ENCODE measurements at places on chromosomes 2 and 18.

DNA sequence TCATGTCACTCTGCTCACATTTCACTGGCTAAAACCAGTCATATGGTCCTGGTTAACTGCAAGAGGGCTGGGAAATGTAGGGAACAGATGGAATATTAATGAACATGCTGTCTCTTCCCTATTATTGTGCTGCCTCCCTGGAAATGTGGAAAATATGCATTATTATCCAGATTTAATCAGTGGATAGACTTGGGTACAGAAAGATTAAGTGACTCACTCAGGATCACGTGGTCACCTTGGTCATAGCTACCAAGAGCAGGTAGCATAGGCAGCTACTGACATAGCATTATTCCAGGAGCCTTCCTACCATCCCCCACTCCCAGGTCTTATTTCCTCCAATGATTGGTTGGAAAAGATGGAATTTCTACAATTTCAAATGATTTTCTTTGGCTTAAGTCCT, 141.1 kb downstream of the HRH4 start:
- H3K27me3 ChIP-seq, result no peaks in the 10 kb centered on the region
- H3K27ac ChIP-seq, result no peak overlapping the region
- H3K4me1 ChIP-seq, result no peaks in the 10 kb centered on the region
- no peaks in the 10 kb centered on the region for H3K36me3 ChIP-seq

DNA sequence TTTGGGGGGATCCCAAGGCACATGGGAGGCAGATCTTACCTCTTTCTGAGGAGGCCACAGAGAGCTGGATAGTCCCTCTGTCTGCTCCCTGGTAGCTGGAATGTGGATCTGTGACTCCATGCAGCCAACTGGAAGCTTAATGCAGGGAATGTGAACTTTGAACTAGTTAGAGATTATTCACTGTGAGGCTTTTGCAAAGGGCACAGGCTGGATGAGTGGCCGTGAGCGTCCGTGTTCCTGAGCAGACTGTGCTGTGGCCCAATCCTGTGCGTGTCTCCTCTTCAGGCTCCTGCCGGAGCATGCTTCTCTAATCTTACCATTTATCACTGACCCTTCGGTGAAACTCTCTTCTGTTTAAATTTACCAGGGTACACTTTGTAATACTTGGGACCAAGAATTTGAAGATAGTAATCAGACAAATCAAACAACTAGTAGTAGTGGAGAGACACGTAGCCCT, 187.6 kb downstream of the PTPRM start:
- no peaks in the 10 kb centered on the region for H3K36me3 ChIP-seq
- H3K4me3 ChIP-seq, result no peak overlapping the region
- H3K4me1 ChIP-seq, result peaks cover 88% of the 10 kb centered on the region
- DNase-seq, result peak; percentile 56
- peak overlapping the region; percentile 16 for H3K27ac ChIP-seq
- H3K27me3 ChIP-seq, result no peaks in the 10 kb centered on the region

- no peak overlapping the region for H3K4me3 ChIP-seq
- no peaks in the 10 kb centered on the region for H3K27me3 ChIP-seq
- H3K27ac ChIP-seq, result no peak overlapping the region
- H3K4me1 ChIP-seq, result no peaks in the 10 kb centered on the region
- no peaks in the 10 kb centered on the region for H3K36me3 ChIP-seq
- no peak for DNase-seq
Measured at GRCh38 chr2:52810460-52810859, 957.1 kb upstream of the CHAC2 start.

DNA sequence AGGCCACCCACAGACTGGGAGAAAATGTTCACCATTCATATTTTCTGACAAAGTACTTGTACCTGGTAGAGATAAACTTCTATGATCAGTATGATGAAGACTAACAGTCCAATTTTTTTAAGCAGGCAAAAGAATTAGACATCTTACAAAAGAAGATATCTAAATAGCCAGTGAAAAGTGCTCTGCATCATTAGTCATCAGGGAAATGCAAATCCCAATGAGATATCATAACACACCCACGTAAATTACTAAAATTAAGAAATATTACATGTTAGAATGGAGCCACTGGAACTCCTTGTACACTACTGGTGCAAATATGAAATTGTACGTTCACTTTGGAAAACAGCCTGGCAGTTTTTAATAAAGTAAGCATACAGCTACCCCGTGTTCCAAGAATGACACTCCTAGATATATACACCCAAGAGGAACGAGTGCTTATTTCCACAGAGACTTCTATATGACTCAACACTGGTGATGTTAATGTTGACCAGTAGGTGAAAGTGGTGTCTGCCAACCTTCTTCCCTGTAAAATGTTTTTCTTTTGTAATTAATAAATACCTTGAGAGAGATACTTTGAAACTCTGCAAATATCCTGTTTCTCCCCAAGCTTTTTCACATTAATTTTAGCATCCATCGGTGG, 80.3 kb downstream of the NPAS2 start:
- H3K27ac ChIP-seq, result no peak overlapping the region
- no peak for DNase-seq
- H3K27me3 ChIP-seq, result no peaks in the 10 kb centered on the region
- H3K4me3 ChIP-seq, result no peak overlapping the region
- peaks cover 18% of the 10 kb centered on the region for H3K4me1 ChIP-seq

DNA sequence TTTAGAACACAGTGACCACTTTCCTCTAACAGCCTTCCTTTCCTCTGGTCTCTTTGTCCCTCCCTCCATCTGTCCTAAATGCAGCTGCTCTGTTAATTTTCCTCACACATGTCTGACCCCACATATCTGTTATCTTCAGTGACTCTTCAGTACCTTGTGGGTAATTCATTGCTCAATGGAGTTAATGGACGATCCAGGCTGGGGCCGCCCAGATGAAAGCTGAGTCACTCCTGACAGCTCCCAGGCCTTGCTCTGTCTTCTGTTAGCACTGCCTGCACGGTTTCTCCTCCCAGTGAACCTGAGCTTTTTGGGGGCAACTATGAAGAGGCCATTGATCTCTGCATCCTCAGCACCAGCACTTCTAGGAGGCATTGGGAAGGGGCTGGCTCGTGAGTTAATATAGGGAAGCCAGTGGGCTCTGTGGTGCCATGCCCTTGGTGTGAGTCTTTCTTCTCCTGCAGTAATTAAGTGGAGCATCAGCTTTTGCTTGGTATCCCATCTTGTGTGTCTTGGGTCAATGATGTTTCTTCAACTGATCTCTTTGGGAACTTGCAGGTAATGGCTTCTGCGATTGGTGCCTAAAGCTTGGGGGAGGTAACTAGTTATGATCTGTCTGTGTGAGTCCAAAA, 67.3 kb downstream of the SNORC start:
- no peaks in the 10 kb centered on the region for H3K4me1 ChIP-seq
- no peaks in the 10 kb centered on the region for H3K36me3 ChIP-seq
- no peak overlapping the region for H3K27ac ChIP-seq
- no peak overlapping the region for H3K4me3 ChIP-seq
- H3K27me3 ChIP-seq, result no peaks in the 10 kb centered on the region

DNA sequence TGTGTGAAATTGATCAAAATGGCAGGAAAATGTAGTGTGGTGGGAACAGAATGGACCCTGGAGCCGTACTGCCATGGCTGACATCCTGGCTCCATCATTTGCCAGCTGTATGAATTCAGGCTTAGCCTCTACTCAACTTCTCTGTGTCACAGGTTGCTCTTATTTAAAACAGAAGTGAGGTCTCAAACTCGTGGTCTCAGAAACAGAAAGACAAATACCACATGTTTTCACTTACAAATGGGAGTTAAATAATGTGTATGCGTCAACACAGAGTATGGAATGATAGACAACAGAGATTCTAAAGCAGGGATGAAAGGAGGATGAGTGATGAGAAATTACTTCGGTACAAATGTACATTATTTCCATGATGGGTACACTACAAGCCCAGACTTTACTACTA, 227.4 kb downstream of the DCC start:
- no peak for DNase-seq
- H3K4me3 ChIP-seq, result no peak overlapping the region

DNA sequence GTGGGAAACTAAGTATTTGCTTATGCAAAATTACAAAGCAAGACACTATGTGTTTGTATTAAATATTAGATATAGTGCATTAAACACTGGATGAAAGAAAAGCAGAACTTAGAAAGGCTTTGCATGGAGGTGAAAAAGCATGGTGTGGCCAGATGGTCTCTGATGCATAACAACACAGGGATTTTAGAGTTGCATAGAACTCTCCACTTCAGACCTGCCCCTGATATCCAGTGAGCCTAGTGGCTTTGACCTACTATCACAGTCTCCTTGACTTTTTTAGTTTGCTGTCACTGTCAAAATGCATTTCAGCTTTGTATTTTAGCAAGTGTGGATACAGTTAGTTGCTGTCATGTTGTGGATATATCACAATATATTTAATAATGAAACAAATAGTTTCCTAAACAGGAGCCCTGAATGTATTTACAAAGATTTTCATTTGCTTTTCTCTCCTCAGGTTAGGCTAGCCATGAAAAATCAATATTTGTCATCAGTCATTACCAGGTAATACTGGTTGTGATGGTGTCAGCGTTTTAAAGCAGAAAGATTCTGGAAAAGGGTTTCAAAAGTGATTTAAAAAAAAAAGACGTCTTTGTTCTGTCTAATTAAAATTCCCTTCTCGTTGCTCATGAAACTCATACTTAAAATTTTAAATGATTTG, 5.2 kb downstream of the CSRNP3 start:
- no peaks in the 10 kb centered on the region for H3K36me3 ChIP-seq
- no peak overlapping the region for H3K4me3 ChIP-seq
- H3K27me3 ChIP-seq, result no peaks in the 10 kb centered on the region
- no peak overlapping the region for H3K27ac ChIP-seq
- DNase-seq, result no peak
- peaks cover 6% of the 10 kb centered on the region for H3K4me1 ChIP-seq

DNA sequence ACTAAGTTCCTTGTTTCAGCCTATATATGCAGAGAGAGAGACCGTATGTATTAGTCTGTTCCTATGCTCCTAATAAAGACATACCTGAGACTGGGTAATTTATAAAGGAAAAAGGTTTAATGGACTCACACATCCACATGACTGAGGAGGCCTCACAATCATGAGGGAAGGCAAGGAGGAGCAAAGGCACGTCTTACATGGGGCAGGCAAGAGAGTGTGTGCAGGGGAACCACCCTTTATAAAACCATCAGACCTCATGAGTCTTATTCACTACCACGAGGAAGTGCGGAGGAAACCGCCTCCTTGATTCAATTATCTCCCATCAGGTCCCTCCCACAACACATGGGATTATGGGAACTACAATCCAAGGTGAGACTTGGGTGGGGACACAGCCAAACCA, 73.8 kb downstream of the TMEM18 start:
- no peak overlapping the region for H3K27ac ChIP-seq
- no peaks in the 10 kb centered on the region for H3K36me3 ChIP-seq
- no peaks in the 10 kb centered on the region for H3K27me3 ChIP-seq
- H3K4me1 ChIP-seq, result peaks cover 4% of the 10 kb centered on the region
- no peak for DNase-seq
- H3K4me3 ChIP-seq, result no peak overlapping the region

- no peaks in the 10 kb centered on the region for H3K4me1 ChIP-seq
- no peaks in the 10 kb centered on the region for H3K27me3 ChIP-seq
- H3K4me3 ChIP-seq, result no peak overlapping the region
Measured at GRCh38 chr2:48905696-48906095, 150.2 kb upstream of the LHCGR start.

DNA sequence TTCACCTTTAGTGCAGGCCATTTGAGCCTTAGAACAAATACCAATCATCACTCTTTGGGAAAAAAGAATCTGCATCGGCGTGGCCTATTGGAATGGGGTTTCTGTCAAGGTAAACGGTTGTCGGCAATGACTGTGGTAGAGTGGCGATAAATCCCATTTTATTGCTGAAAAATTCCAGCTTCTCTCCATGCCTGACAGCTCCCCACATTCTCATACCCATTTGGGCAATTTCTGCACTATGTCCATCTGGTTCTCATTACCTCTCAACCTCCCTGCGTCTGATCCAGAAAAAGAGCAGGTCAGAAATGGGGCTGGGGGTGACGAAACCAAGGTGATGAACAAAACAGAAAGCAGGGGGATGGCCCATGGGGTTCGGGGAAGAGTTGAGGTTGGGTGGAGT, 254.0 kb downstream of the MEIS1 start:
- H3K27me3 ChIP-seq, result peaks cover 3% of the 10 kb centered on the region
- no peak for DNase-seq
- no peaks in the 10 kb centered on the region for H3K4me1 ChIP-seq
- no peak overlapping the region for H3K4me3 ChIP-seq
